ENCODE measurements at places on chromosomes 5 and 9.

GRCh38 chr5:34657988-34658387 lies 1.9 kb downstream of the RAI14 start:
- no peak for DNase-seq

DNA sequence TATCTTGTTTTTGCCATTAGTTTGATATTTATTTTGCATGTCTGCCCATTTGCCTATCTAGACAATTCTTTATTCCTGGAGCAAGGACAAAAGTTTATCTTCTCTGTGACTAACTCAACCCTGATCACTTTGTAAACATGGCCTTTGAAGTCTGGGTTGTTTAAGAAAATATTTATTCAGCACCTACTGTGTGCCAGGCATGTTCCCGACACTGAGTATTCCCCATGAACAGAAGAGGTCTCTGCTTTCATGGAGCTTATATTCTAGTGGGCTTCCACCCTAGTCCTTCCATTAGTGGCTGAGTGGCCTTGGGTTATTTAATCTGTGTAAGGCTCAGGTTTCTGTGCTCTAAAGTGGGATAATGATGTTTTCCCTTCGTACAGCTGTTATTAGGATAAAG lies 49.7 kb downstream of the SEMA6A start:
- no peak for DNase-seq

DNA sequence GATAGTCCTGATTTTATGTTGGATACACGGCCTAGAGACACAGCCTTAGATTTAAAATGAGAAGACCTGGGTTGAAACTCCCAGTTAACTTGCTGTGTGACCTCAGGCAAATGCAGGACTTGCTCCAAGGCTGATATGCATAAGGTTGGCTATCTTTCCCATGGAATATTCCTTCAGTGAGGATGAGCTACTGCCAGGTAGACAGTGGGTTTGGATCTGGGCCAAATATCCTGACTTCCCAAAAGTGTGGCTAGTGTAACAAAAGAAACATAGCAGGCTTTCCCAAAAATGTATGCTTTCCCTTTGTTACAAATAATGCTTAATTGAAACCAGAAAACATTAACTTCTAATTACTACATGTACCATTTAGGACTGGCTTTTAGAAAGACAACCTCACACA lies 697 bp upstream of the XPA start:
- no peak for DNase-seq

- DNase-seq = peak; percentile 83
Observed at GRCh38 chr9:131395157-131396098, 1.5 kb downstream of the PRRC2B start.

DNA sequence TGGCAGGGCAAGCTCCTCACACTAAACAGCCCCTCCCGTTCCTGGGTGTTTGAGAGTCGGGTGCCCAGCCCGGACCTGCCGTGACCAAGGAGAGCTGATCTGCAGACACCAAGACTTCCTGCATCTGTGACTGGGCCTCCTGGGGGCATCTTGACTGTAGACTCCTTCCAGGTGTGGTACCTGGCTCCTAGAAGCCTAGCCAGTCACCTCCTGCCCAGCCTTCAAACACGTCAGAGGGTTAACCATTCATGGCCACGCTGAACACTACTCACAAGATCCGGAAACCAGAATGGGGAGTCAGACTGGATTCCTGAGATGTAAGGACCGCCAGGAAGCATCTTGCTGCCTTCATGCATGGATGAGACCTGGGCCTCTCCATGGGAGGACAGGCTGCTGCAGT lies 3.7 kb upstream of the LCN2 start:
- DNase-seq = no peak

- no peak for DNase-seq
Observed at GRCh38 chr5:35213608-35214007, 16.7 kb downstream of the PRLR start.

DNA sequence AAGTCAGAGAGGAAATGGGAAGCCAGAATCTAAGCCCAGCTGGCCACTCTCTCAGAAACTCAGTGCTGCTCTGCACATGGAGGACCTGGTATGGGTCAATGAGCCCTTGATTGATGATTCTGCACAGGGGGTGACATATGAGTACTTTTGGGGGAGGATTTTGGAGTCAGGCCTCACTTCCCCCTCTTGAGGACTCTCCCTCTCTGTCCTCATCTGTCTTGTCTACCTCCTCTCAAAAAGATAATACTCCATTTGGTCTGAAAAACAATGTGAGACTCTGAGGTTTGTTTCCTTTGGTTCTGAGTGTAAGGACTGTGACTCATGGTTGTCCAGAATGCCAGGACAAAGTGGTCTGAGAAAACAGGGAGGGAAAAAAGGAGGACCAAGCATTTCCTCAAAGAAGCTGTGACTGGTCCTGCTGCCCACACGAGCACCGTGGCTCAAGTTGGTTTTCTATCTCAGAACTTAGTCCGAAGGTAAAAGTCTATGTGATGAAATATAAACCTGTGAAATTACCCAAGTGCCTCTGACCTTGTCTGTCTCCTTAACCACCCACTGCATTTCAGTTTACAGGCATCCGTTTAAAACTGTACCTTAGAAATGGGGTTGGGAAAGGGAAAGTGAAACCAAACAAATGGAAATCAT lies 11.1 kb downstream of the TTC39B start:
- peak; percentile 76 for DNase-seq

- DNase-seq = no peak
Observed at GRCh38 chr9:124708074-124708473, 63.0 kb downstream of the NR6A1 start.

- no peak for DNase-seq
Observed at GRCh38 chr9:80504601-80505230, 933.0 kb downstream of the TLE4 start.

DNA sequence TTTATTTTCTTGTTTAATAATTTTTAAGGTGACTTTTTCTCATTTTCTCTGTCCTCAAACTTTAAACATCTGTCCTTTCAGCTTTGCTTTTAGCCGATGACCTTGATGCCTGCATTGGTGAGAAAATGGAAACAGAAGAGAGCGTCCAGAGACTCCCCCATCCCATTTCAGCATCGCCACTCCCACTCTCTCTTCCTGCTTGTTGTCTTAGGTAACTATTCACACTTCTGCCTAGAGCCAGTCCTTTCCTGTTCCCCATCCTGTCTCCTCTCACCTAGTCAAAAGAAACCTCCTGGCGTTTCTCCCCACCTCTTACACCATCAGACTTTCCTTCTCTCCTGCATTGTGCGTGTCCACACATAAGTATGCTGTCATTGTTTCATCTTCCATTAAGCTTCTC lies 124.6 kb downstream of the MAST4 start:
- DNase-seq = no peak

DNA sequence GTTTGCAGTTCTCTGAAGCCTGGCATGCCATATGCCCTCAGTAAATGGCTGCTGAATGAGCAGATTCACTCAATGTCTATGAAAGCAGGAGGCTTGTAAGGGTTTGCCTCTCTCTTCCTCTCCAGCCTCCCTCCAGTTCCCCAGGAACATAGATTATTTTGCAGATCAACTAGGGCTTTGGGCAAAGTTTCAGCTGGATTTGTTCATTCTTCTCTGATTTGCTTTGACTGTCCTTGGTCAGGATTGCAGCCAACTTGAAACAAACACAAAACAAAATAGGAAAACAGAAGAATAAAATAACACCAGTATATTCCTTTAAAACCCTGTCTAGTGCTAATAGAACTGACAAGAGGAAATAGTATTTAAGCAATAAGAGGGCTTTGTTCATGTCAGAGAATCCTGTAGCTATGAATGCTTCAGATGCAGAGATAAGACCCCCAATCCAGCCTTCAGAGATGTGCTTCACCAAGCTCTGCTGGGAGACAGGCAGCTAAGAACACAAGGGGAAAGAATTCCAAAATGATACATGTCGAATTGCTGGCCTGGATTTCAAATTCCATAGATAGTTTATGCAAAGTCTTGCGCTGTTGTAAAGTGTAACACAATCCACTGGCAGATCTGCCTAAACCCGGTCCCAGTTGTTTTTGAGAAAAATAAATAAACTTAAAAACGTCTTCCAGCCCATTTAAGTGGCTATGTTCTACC lies 174.3 kb downstream of the PAPPA start:
- no peak for DNase-seq

- DNase-seq = no peak
Observed at GRCh38 chr9:38467404-38467803, 43.1 kb upstream of the IGFBPL1 start.

GRCh38 chr9:133066181-133066983 lies 4.6 kb downstream of the CEL start:
- DNase-seq = no peak

DNA sequence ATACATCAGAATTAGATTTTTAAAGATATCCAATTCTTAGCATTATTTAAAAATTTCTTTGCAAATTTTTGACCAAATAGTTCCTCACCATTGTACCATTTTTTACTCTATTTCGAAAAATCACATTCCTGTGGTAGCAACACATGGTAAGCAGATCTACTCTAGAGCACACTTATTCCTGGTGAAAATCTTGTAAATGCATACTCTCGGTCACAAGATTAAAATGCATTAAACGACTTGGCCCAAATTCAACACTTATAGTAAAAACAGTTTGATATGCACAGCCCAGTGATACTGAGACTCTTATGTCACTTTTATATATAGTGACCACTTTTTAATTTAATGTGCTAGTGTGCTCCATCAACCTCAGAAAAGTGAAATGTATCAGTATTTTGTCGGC lies 208.8 kb upstream of the TARS1 start:
- DNase-seq = no peak
